Suppressor macrophage treated with lipopolysaccharide for 4 hours (primary cell): ENCODE measurements at places on chromosomes 7 and 10.

DNA sequence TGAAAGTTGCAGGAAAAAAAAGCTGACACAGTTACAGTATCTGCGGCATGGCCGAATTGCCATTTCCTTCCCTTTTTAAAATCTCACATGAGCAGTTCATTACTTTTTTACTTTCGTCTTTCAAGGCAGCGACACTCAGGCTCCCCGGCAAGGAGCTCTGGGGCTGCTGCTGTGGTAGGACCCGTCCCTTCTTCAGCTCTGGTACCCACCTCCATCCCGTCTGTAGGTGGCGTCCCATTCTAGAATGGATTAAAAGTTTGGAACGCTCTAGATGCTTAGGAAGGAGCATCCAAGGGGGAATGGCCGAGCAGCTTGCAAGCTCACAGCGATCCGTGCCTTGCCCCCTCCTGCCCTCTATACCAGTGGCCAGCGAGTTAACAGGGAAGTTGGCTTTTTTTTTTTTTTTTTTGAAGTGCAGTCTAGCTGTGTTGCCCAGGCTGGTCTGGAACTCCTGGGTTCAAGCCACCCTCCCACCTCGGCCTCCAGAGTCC lies 22.8 kb upstream of the TTYH3 start:
- DNase-seq = peak; percentile 87

- no peak for DNase-seq
Measured at GRCh38 chr7:922334-923107, 32.0 kb downstream of the ADAP1 start.

DNA sequence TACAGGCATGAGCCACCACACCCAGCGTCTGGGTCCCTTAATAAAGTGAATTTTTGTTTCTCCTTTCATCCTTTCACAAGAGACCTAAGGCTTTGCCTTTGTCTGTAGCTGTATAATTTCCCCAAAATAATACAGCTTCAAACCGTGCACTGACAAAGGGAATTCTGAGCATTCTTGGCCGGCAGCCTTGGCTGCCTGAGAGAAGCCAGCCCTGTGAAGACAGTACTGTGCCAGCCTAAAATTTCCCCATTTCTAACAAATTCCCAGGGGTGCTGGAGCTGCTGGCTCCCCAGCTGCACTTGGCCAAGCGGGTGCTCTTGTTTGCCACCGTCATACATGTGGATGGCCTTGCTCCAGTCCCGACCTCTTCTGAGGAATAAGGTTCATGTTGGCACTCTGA lies 106.2 kb downstream of the ZMYND11 start:
- DNase-seq = no peak

- peak; percentile 28 for DNase-seq
Measured at GRCh38 chr10:102580230-102580629, 64.0 kb upstream of the TRIM8 start.

DNA sequence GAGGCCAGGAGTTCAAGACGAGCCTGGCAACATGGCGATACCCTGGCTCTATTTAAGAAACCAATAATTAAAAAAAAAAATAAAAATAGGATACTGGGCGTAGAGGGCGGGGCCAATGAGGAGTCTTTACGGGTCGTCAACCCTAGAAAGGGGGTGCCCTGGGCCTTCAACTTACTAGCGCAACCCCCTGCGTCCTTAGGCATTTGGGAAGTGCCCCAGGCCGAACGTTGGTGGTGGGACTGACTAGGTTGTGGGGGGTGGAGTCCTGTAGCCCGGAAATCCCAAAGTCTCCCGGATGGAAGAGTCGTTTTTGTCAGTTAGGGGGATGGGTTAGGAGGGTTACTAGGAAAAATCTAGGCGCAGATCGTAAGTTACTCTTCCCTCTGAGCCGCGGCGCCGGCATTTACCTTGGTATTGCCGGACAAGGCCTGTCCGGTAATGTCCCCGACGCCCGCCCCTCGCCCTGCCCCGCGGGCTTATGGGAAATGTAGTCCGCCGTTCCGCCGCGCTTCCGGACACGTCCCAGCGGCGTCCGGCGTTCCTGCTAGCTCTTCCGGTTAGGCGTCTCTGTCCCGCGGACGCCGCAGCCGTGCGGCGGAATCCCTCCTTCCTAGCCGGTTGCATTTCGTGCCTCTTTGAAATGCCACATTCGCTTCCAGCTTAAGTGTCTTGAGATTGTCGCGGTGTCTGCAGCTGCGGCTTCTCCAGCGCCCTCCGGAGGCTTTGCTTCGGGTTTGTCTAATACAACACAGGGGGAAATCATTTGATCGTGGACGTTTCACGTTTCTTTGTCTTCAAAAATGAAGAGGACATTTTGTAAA lies 1.3 kb upstream of the ACBD5 start:
- DNase-seq = peak; percentile 98

GRCh38 chr7:133958822-133959221 lies 168.3 kb upstream of the LRGUK start:
- DNase-seq = no peak

DNA sequence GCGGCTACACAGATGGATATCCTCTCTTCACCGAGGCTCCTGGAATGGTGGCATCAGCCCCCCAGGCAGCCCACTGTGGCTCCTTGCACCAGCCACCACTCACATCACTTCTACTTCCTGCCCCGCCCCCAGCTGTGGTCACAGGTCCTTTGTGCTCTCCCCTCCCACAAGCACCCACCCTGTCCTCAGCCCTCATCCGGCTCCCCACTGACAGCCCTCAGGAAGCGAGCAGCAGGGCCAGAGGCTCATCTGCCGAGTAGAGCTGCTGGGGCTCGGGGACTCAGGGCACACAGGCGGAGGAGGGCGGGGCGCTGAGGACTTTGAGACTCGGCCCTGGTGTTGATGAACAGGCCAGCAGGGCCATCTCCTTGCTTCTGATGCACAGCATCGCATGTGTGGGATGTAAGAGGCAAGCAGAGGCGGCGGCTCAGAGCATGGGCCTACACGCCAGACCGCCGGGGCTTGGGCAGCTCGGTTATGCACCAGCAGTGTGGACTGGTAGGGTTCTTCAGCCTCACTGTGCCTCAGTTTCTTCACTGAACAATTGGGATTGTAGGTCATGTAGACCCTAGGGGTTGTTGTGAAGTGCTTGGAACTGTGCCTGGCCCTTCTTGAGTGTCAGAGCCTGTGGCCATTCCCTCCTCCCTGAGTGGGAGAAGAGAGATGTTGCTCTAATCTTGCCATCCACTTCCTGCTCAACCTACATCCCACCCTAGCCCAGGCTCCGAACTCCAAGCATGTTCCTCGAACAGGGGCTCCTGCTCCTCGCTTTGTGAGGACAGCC lies at the start of gene PRF1:
Gene PRF1 (minus strand): TSS at position 77 of the 784 bp plus-strand sequence. CDS start 1,839 bp downstream, outside the sequence.
- no peak for DNase-seq

GRCh38 chr7:137195996-137196395 lies 147.5 kb downstream of the PTN start:
- no peak for DNase-seq

GRCh38 chr7:140678081-140678815 lies 5.5 kb downstream of the ADCK2 start:
- DNase-seq = no peak
